ENCODE measurements at places on chromosomes 3 and 15.

- H3K27me3 ChIP-seq: peaks cover 26% of the 10 kb centered on the region
- no peak overlapping the region for H3K27ac ChIP-seq
- no peak overlapping the region for H3K4me3 ChIP-seq
Observed at GRCh38 chr15:39584662-39585388, 3.9 kb downstream of the THBS1 start.

DNA sequence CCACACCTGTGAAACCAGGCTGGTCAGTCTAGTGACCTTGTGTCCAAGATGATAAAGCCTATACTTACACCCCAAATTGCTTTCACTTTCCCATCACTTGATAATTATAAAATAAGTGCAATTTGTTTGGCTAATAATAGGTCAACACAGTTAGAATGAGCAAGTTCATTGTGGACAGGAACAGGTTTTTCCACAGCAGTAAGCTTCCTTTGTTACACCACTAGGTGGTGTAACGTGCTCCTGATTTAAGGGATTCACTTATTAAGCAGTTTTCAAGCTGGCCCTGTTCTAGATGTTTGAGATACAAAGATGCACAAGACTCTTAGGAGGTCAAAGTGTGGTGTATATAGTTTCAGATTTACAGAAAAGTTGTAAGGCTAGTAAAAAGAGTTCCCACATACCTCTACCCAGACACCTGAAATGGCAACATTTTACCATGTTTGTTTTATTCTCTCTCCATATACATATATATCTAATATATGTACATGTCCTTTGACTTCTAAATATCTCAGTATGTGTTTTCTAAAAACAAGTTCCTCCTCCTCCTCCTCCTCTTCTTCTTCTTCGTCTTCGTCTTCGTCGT lies 6.8 kb upstream of the MFSD1 start:
- H3K36me3 ChIP-seq: no peaks in the 10 kb centered on the region
- H3K27ac ChIP-seq: no peak overlapping the region
- H3K4me1 ChIP-seq: peaks cover 3% of the 10 kb centered on the region
- no peak overlapping the region for H3K4me3 ChIP-seq
- H3K27me3 ChIP-seq: peaks cover 6% of the 10 kb centered on the region
- DNase-seq: no peak

DNA sequence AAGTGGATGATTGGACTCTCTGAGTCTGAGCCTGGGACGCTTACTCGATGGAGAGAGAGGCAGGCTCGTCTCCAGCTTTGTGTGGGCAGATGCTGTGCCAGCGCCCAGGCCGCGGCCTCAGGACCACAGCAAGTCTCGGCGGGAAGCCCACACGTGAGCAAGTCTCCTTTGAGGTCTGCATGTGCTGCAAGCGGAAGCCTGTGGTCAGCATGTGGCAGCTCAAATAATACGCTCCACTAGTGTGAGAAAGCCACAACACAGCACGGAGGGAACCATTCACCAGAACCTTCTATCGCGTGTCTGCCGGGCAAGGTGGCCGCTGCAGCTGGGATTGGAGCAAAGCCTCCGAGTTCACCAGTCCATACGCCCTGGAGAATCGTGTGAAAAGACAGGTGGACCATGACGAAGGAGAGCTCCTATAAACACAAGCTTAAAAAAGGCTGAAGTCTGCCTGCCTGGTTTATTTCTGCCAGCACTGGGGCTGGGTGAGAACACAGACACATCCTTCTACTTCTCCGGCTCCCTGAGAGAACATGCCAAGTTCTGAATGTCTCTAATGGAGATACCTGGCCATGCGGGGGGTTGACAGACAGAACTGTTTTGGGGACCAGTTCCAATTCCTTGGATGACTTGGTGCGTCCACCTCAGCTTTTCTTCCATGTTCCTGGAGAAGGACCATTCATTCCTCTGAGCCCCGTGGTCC lies 82.0 kb upstream of the LRIG1 start:
- no peak overlapping the region for H3K4me3 ChIP-seq
- DNase-seq: peak; percentile 22
- peaks cover 15% of the 10 kb centered on the region for H3K4me1 ChIP-seq
- H3K27me3 ChIP-seq: peaks cover 62% of the 10 kb centered on the region
- H3K36me3 ChIP-seq: no peaks in the 10 kb centered on the region
- no peak overlapping the region for H3K27ac ChIP-seq

DNA sequence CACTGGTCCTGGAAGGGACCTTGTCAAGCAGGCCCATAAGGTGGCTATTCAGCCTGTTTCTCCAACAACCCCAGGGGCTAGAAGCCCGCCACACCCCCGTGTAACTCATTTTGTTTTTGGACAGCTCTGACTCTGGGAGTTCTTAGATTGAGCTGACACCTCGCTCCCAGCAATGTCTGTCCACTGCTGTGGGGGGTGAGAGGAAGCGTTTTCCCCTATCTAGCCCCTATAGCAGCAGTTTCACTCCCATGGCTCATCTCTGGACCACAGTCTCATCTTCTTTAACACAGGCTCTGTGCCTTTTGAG lies 1.1 kb upstream of the PPP1R2 start:
- no peak overlapping the region for H3K27ac ChIP-seq
- H3K36me3 ChIP-seq: peaks cover 19% of the 10 kb centered on the region
- H3K4me1 ChIP-seq: peaks cover 72% of the 10 kb centered on the region
- peak overlapping the region; percentile 91 for H3K4me3 ChIP-seq
- no peaks in the 10 kb centered on the region for H3K27me3 ChIP-seq

DNA sequence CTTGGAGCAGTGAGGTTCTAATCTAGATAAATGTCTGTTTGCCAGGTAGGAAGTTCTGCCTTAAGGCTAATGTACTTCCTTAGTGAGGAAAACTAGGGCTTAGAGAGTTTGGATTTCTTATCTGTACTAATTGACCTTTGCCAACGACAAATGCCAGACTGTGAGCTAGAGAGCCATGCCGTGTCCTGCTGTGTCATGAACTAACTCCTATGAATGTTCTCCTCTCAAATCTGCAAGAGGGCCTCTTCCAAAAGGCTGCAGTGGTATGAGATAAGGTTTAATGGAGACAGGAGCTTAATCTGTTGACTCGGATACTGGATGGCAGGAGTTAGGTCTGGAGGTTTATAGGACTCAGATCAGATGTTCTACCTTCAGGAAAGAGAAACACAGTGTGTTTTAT lies 524.9 kb downstream of the NTRK3 start:
- no peak for DNase-seq
- H3K36me3 ChIP-seq: no peaks in the 10 kb centered on the region
- no peaks in the 10 kb centered on the region for H3K27me3 ChIP-seq
- no peaks in the 10 kb centered on the region for H3K4me1 ChIP-seq

- H3K36me3 ChIP-seq: no peaks in the 10 kb centered on the region
- peak overlapping the region; percentile 24 for H3K4me3 ChIP-seq
- H3K4me1 ChIP-seq: peaks cover 11% of the 10 kb centered on the region
- no peak overlapping the region for H3K27ac ChIP-seq
- no peak for DNase-seq
- peaks cover 31% of the 10 kb centered on the region for H3K27me3 ChIP-seq
Observed at GRCh38 chr15:60594071-60594470, 115.1 kb upstream of the ICE2 start.

DNA sequence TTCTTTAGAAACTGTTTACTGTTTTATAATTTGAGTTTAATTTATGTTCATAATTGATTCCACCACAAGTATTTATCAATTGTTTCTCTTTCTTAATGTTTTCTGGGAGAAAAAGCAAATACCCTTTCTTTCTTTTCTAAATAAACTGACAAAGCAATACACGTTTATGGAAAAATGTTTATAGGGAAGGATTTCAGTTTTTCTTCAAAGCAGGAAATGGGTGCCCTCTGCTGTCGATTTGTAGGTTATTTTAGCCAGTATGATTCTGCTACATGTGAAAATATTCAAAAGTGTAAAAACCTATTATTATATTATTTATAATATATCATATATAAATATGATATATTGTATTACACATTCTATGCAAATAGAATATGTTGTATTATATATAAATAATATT lies 921.0 kb upstream of the ROBO1 start:
- H3K27ac ChIP-seq: no peak overlapping the region
- DNase-seq: no peak
- no peaks in the 10 kb centered on the region for H3K4me1 ChIP-seq
- no peaks in the 10 kb centered on the region for H3K27me3 ChIP-seq

- H3K4me1 ChIP-seq: no peaks in the 10 kb centered on the region
- H3K4me3 ChIP-seq: no peak overlapping the region
Observed at GRCh38 chr3:146359841-146360240, 108.9 kb upstream of the PLSCR4 start.

DNA sequence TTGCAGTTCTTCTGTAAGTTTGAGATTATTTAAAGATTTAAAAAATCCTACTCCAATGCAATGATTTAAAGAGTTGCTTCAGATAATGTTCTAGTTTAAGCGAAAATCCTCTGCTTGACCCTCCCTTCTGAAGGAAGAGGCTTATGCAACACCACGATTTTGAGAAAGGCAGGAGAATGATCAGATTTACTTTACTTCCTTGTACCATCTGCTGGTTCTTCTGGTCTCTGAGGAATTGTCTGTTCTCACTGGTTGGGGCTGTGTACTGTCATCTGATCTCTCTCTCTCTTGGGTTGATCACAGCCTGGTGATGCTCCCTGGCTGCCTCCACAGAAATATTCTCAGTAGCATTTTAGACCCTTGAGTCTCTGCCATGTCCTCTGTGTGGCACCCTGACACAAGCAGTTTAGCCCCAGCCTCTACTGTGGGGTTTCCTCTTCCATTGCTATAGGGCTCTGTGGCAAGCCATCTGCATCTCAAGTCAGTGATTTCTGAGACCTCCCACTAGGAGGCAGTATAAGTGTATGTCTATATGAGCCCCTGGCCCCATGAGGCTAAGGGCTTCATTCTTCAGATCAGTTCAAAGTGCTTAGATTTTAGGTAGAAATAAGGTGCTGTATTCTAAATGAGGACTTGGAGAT lies 50.8 kb upstream of the PLAAT1 start:
- H3K27ac ChIP-seq: no peak overlapping the region
- no peaks in the 10 kb centered on the region for H3K4me1 ChIP-seq
- no peaks in the 10 kb centered on the region for H3K36me3 ChIP-seq
- no peak overlapping the region for H3K4me3 ChIP-seq
- no peak for DNase-seq
- H3K27me3 ChIP-seq: no peaks in the 10 kb centered on the region

DNA sequence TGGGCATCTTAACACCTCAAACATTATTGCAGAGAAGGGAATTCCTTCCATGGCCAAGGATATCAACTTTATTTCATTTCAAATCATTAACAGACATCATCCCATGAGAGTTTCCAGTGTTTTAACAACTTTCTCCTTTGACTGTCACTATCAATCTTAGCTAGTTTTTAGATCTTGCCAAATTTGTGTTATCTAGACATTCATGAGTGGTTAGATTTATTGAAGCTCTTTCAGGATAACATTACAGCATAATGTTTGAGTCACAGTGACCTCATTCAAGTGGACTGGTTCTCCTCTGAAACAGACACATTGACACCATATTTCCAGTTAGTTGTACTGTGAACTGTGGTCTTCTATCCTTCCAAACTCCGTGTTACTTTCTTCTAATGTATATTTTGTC lies 8.6 kb upstream of the TNFAIP8L3 start:
- no peak overlapping the region for H3K27ac ChIP-seq
- no peaks in the 10 kb centered on the region for H3K4me1 ChIP-seq
- H3K4me3 ChIP-seq: no peak overlapping the region
- DNase-seq: no peak

- H3K4me3 ChIP-seq: no peak overlapping the region
- peaks cover 25% of the 10 kb centered on the region for H3K4me1 ChIP-seq
- H3K27me3 ChIP-seq: no peaks in the 10 kb centered on the region
Observed at GRCh38 chr3:105458518-105459215, 92.0 kb downstream of the ALCAM start.

DNA sequence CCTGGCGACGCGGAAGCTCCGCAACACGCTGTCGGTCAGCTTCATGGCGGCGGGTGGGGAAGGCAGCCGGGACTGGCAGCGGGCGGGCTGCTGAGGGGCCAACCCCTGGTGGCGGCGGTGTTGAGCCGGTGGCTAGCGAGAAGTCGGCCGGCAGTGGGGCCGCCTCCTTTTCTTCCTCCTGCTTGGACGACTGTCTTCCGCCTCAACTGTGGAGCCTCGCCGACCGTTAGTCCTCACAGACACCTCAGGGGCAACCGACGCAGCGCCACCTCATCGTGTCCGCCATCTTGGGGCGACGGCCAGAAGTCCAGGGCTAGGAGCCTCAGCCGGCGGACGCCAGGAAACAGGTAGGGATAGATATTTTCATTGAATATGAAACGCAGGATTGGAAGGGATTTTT lies 875.1 kb downstream of the NSUN3 start:
- no peaks in the 10 kb centered on the region for H3K27me3 ChIP-seq
- H3K4me1 ChIP-seq: no peaks in the 10 kb centered on the region
- DNase-seq: no peak
- H3K36me3 ChIP-seq: no peaks in the 10 kb centered on the region

DNA sequence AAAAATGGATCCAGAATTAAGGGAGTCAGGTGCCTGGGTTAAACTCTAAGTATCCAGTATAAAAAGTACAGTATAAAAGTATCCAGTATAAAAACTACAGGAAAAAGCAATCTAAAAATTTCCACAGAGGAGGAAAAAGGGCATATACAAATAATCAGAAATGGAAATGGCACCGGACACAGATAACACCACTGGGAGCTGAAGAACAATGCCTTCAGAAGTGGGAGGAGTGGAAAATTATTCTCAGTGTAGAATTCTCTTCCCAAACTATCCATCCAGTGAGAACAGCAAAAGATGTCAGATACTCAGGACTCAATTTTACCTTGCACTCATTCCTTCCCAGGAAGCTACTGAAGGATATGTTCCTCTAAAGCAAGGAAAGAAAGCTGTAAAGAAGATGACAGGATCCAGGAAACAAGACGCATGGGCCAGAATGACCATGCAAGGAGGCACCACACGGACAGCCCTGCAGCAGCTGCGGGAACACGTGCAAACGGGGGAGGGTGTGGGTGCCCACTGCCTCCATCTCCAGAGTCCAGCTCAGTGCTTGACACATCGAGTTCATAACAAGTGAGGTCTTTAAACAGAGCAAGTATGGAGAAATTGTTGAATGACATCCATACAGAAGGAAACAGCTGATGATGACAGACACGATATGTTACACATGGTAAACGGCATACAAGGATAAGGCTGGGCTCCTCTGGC lies 68.5 kb downstream of the CHSY1 start:
- H3K4me3 ChIP-seq: no peak overlapping the region
- H3K27me3 ChIP-seq: no peaks in the 10 kb centered on the region
- H3K4me1 ChIP-seq: peaks cover 8% of the 10 kb centered on the region
- no peak for DNase-seq
- H3K27ac ChIP-seq: no peak overlapping the region
- peaks cover 37% of the 10 kb centered on the region for H3K36me3 ChIP-seq

GRCh38 chr3:185283374-185283935 lies 29.6 kb upstream of the EHHADH start:
- H3K4me1 ChIP-seq: peaks cover 21% of the 10 kb centered on the region
- DNase-seq: no peak
- peaks cover 8% of the 10 kb centered on the region for H3K36me3 ChIP-seq

- peaks cover 3% of the 10 kb centered on the region for H3K27me3 ChIP-seq
- no peak overlapping the region for H3K4me3 ChIP-seq
- H3K27ac ChIP-seq: no peak overlapping the region
- H3K4me1 ChIP-seq: no peaks in the 10 kb centered on the region
- no peak for DNase-seq
Observed at GRCh38 chr3:63687278-63688225, 35.1 kb downstream of the SNTN start.

Measured in activated B cell treated with CpG ODN at 0.5 μM for 24 hours (primary cell).